HCEC 1CT (cell line): ENCODE measurements at places on chromosomes 12 and 14.
A peak's percentile ranks its signal among the peaks of the same experiment; 100 is the strongest.

DNA sequence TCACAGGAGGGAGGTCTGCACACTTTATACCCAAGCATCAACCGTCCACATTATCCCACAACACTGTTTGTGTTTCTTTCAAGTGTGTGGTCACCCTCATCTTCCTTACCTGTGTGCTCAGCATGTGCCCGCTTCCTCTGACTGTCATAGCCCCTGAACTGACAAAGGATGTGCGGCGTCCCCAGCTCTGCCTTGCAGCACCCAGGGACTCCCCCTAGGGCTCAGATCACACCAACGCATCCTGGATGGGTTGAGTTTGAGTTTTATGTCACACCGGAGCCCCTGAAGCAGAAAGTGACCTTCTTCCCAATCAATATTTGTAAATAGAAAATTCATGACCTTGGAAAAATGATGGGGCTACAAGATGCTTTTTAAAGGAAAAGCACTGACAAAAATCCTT, 770.7 kb upstream of the TMEM132C start:
- DNase-seq: no peak

- DNase-seq: peak; percentile 15
Observed at GRCh38 chr12:56271031-56271430, 4.3 kb downstream of the COQ10A start.

- peak; percentile 35 for DNase-seq
Observed at GRCh38 chr14:30994681-30995620, 30.5 kb upstream of the AP4S1 start.

DNA sequence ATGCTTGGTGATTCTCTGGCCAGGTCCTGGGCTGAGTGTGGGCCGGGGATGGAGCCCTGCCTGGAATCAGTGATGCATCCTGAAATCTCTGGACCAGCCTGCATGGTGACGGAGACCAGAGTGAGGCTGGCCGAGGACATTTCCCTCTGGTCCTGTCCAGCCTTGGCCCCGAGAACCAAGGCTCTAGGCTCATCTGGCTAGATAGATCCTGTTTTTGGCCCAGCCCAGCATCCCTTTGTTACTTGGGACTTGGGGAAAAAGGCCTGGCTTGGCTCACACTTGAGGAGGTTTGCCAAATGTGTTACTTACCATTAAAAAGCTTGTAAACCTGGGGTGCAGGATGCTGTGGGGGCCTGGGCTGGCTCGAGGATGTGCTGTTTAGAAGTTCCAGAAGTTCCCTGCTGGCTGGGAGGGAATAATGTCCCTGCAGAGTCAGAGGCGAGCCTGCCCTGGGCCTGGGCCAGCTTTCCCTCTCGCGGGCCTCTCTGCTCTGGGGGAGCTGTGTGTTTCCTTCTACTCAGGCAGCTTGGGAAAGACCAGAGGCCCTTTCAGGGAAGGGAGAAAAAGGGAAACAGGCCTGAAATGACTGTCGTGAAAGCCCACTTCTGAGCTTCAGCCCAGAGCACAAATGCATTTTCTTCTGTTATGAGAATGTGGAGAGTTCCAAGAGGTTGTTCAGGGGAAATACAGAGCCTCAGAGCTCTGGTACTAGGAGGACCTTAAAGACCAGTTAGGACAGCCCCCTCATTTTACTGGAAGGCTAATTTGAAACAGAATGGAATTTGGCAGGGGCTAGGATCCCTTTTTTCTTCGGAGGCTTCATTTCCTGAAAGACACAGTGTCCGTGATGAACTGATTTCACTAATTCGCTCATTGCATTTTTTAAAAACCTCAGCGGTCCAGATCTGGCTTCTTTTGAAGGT, 47.2 kb upstream of the CTDSP2 start:
- peak; percentile 87 for DNase-seq

- DNase-seq: no peak
Observed at GRCh38 chr14:33596211-33597080, 354.4 kb downstream of the EGLN3 start.

- no peak for DNase-seq
Observed at GRCh38 chr12:125683748-125684381, 618.6 kb downstream of the AACS start.

DNA sequence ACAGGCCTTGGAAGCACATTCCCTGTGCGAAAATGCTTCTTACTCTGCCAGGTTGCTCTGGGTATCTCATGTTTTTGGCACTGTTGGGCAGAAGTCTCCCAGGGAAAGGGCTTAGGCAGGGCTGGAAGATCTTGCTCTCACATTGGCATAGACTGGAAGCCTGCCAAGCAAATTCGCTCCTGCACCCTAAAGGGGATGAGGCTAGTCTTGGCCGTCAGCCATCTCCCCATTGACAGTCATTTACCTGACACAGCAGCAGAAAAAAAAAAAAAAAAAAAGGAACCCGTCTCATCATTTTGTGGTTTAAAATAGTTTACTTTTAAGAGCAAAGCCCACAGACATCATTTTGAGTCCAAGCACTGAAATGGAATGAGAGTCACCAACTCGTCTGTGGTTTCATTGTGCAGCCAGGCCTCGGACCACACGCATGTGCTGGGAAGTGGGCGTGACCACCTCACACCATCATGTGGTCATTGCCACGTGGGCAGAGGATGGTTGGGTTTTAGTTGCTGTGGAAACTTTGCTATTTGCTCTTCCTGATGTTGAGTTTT, 84.8 kb downstream of the NRXN3 start:
- DNase-seq: no peak

DNA sequence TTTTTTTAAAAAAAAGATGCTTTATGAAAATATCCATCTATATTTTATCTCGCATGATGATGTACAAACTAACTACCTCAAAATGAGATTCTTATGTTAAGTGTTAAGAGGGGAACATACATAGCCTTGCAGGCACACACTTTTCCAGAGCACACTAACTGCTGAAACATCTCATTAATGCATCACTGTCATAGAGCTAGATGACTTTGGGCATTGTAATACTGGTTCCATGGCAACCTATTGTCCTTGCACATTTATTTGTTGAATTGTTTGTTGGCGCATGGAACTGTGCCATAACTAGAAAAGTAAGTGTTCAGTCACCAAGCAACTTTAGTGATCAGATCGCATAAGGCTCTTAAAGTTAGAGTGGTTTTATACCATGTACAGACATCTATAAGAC, 348.3 kb downstream of the GALC start:
- no peak for DNase-seq

- DNase-seq: no peak
Observed at GRCh38 chr12:57734591-57734990, 4.0 kb downstream of the AGAP2 start.

DNA sequence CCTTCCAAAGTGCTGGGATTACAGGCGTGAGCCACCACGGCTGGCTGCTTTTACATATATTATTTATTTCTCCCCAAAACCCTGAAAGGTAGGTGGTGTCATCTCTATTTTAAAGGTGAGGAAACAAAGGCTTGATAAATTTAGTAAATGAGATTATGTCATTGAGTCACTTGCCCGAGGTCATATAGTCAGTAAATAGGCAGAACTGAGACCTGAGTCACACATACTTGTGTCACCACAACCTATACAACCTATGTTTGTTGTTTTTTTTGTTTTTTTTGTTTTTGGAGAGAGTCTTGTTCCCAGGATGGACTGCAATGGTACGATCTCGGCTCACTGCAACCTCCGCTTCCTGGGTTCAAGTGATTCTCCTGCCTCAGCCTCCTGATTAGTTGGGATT, 12.8 kb downstream of the TSFM start:
- no peak for DNase-seq

GRCh38 chr14:96351986-96352385, 11.2 kb downstream of the ATG2B start:
- peak; percentile 49 for DNase-seq
